Omental fat pad (tissue), 4 donors: ENCODE measurements at places on chromosomes 4 and X. TPM values are rescaled to one million over a fixed set of nuclear protein-coding genes. Genes with fewer than 3 reads are reported as not detected.

FAM149A gene
- 13.1 TPM for total RNA-seq

OTUD6A gene
- total RNA-seq: not detected

AMTN gene
- total RNA-seq: not detected

GABRE gene
- 199 TPM for total RNA-seq

CDK16 gene
- 104 TPM for total RNA-seq

NCAPG gene
- not detected for total RNA-seq

SPON2 gene
- total RNA-seq: 30.8 TPM

EOLA1 gene
- total RNA-seq: 10.6 TPM

F11 gene
- total RNA-seq: not detected

MAP3K15 gene
- 0.37 TPM for total RNA-seq

PTTG2 gene
- total RNA-seq: 3.6 TPM

TAF7L gene
- total RNA-seq: 0.24 TPM

SPIN2A gene
- total RNA-seq: 0.65 TPM

ITIH6 gene
- not detected for total RNA-seq

MAML3 gene
- total RNA-seq: 12.8 TPM

CENPE gene
- 0.75 TPM for total RNA-seq

MFAP3L gene
- total RNA-seq: 14.2 TPM

MYOZ2 gene
- not detected for total RNA-seq

ODAPH gene
- total RNA-seq: not detected

NPY5R gene
- total RNA-seq: 2.8 TPM

CPE gene
- total RNA-seq: 102 TPM

TIMP1 gene
- 1,388 TPM for total RNA-seq

TENM3 gene
- 19.8 TPM for total RNA-seq

GYG2 gene
- total RNA-seq: 77.3 TPM

REST gene
- 20.7 TPM for total RNA-seq

POU3F4 gene
- not detected for total RNA-seq

LNX1 gene
- total RNA-seq: 9.8 TPM

NAT8L gene
- total RNA-seq: 7.3 TPM

NONO gene
- 200 TPM for total RNA-seq

KLKB1 gene
- total RNA-seq: 0.47 TPM

FGFBP2 gene
- total RNA-seq: 4.7 TPM

F8A2 gene
- total RNA-seq: not detected

HAND2 gene
- total RNA-seq: 29.2 TPM

RBM3 gene
- total RNA-seq: 250 TPM

LDB2 gene
- 191 TPM for total RNA-seq

KCNIP4 gene
- 0.37 TPM for total RNA-seq

HTN3 gene
- not detected for total RNA-seq

APLN gene
- 0.65 TPM for total RNA-seq

GUCY2F gene
- total RNA-seq: not detected

SATL1 gene
- not detected for total RNA-seq

PAGE2 gene
- total RNA-seq: not detected
